Frontal cortex (tissue), 4 donors: ENCODE measurements at places on chromosomes 1 and 21. TPM values are rescaled to one million over a fixed set of nuclear protein-coding genes. Genes with fewer than 3 reads are reported as not detected.

Gene CAPN2
- 36.7 TPM for total RNA-seq

Gene HFM1
- total RNA-seq, result 69.3 TPM

Gene CELA3B
- not detected for total RNA-seq

- DNase-seq, result no peak
Observed at GRCh38 chr1:97412166-97412565, 508.7 kb downstream of the DPYD start.

Gene FCRL1
- not detected for total RNA-seq

Gene DNTTIP2
- total RNA-seq, result 20.8 TPM

DNA sequence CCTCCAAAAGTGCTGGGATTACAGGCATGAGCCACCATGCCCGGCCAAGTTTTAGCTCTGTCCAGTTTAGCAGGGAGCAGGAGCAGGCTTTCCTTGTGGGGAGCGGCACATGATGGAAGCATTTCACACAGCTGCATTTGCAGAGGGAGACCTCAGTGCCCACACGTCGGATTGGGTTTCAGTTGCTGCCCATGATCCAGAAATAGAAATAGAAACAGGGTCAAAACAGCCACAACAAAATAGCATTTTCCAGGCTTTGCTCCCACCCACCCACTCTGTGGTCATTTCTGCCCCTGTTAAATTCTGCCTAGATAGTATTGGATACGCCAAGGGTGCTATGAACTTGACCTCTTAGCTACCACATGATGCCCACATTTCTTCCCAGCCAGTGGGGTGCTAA, 128.4 kb downstream of the CNIH3 start:
- DNase-seq, result no peak

DNA sequence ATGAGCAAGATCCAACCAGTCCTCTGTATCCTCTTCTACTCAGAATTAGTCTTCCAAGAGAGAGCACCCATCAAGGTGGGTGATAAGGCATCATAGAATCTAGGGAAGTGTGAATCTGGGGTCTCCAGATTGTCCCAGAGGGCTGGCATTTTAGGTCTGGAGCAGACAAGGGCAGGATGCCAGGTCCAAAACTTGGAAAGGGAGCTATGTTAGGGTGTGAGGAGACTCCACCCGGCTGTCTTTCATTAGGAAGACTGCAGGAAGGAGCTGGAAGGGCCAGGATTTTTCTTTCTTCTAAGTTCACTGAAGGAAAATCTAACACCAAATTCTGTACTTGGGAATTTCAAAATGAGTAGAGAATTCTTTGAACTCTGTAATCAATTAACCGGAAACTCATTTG, 86.1 kb upstream of the BMP8A start:
- no peak for DNase-seq

DNA sequence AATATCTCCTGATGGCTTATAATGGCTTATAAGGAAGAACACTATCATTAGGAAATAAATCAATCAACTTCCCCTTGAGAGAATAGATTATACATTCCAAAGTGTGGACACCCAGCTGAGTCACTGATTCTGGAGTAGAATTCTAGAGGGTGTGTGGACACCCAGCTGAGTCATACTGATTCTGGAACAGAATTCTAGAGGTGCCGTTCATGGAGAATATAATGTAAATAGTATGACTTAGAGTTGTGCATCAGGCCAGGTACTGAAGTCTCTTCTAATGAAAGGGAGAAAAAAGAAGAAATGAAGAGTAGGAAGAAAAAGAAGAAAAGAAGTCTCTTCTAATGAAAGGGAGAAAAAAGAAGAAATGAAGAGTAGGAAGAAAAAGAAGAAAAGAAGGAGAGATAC, 2.4 kb upstream of the USP33 start:
- no peak for DNase-seq

DNA sequence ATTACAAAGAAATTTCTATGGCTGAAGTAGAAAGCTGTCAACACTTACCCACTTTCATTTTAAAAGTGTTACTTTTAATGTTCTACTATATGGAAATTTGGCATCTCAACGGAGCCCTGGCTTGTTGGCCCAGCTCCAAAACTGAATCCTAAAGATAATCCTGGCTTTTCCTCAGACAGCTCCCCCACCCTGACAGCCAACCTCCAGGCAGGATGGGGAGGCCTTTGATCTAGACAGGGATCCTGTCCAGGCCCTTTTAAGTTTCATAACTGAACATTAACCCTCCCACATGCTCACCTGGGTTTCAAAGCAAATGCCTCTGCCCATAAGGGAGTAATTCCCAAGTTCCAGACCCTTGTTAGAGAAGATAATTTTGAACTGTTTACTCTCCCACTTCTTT, 99.3 kb upstream of the RALGPS2 start:
- DNase-seq, result no peak

Gene BCAR3
- 4.1 TPM for total RNA-seq

Gene FBLIM1
- total RNA-seq, result 14.3 TPM

Gene EDN2
- not detected for total RNA-seq

Gene RHEX
- 0.41 TPM for total RNA-seq

DNA sequence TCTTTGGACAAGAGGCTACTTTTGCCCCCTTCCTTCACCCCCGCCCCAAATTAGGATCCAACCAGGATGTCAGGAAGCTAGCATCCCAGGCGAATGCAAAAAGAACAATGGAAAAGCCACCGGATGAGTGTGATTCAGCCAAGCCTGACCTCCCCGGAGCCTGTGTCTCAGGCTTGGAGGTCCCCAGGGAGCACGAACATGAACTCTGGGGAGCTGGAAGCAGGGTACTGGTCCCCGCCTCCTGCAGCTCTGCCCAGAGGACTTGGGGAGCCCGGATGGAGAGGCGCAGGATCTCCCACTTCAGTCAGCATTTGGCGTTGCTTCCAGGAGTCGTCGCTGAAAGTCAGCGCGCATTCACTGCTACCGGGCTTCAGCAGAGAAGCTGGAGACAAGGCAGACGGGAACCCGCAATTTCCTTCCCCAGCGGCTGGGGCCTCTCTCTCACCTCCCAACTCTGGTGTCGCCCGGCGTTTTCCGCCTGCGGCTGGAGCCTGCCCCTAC, 1.8 kb upstream of the TBX15 start:
- no peak for DNase-seq

- no peak for DNase-seq
Observed at GRCh38 chr21:37793660-37794059, 122.6 kb downstream of the KCNJ6 start.

Gene PRPF38B
- 20.8 TPM for total RNA-seq

GRCh38 chr1:58683519-58683918, 16.3 kb downstream of the MYSM1 start:
- DNase-seq, result no peak
